ENCODE measurements at places on chromosomes 13 and 19.

DNA sequence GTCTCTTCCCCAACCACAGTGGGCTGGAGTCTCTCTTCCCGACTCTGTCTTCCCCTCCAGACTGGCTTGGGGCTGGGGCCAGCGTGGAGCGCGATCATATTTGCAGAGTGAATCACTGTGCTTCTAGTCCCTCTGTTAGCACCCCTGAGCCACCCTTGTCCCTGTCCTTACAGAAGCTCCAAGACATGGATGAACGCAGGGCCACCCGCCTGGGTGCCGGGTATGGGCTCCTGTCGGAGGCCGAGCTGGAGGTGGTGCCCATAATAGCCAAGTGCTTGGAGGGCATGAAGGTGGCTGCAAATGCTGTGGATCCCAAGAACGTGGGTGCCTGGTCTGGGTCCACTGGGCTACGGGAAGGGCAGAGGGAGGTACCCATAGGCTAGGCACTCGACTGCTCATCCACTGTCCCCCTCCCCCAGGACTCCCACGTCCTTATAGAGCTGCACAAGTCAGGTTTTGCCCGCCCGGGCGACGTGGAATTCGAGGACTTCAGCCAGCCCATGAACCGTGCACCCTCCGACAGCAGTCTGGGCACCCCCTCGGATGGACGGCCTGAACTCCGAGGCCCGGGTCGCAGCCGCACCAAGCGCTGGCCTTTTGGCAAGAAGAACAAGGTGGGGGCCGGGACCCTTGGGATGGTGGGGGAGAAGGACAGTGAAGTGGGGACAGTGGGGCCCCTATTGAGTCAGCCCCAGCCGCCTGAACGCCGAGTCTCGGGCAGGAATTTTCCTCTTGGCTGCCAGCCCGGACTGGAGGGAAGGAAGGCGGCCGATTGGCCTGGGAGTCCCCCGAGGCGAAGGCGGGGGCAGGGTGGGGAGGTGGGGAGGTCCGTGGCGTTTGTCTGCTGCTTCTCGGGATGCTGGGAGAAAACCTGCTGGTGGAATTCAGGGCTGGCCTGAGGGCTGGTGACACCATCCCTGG lies 5.2 kb downstream of the TRIP10 start:
- DNase-seq = no peak

DNA sequence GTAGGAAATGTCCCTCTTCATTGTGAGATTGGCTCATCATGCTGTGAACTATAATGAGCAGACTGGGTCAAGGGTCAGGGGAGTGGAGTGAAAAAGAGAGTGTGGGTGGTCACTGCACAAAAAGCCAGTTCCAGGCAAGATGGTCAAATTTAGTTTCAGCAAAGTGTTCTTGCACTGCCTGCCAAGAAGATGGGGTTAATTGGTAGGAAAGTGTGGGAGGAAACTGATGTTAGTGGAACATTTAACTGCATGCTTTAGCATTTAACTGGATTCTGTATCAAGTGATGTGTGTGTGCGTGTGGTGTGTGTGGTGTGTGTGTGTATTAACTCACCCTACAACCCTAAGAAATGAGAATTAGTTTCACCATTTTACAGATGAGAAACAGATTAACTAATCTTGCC lies 131.6 kb downstream of the COG6 start:
- no peak for DNase-seq

DNA sequence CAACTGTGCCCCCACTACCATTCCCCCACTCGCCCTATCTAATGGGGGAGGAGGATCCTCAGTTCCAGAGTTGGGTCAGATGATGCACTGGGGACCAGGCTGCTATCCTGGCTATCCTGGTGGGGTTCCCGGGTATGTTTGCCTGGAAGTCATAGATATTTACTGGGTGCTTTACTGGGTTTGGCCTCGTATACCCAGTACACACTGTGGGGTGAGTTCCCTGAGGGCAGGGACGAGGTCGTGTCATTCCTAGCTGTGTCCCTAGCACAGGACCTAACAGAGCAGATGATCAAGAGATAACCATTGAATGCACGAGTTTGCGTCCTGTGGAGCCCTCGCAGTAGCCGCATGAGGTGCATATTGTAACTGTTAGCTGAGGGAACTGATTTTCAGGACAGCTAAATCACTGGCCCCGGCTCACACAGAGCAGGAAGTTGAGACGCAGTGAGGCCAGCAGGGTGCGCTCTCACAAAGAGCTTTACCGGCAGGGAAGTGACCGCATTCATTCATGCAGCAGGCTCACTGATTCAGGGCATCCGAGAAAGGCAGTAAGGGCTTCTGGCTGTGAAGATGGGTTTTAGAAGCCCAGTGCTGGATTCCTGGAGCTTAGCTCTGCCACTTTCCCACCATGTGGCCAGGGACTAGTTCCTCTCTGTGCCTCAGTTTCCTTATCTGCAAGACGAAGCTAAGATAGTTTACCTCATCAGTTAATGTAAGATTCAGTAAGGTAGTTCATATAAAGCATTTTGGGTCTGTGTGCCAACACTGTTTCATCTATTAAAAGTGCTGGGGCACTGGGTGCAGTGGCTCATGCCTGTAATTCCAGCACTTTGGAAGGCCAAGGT lies 6.0 kb downstream of the RUVBL2 start:
- DNase-seq = peak; percentile 57

- no peak for DNase-seq
Observed at GRCh38 chr13:33147832-33148231, 131.6 kb downstream of the KL start.

DNA sequence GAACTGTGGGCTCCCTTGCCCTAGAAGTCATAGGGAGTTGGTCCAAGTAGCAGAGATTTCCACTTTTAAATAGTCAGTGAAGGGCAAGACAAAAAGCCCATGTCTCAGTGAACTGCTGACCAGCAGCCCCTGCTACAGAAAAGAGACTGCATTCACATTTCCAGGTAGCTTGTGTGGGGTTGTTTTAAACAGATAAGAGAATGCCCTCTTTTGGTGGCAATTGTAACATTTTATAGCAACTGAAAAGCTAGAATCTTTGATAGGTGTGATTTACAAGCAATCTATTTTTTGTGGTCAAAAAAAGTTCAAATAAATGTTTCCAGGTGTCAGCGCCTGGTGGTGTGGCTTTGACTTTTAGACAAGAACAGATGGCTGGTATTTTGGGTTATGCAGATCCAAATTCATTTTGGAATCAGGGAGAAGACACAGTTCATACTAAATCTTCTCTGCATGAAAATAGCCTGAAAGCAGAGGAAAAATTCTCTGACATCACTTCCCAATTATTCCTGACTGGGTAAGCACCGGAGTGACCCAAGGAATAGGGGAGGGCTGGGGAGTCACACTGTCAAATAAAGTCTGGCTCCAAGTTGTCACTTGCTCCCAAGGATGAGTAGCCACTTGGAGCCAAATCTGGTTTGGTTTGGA lies 26.2 kb upstream of the GPR12 start:
- no peak for DNase-seq

DNA sequence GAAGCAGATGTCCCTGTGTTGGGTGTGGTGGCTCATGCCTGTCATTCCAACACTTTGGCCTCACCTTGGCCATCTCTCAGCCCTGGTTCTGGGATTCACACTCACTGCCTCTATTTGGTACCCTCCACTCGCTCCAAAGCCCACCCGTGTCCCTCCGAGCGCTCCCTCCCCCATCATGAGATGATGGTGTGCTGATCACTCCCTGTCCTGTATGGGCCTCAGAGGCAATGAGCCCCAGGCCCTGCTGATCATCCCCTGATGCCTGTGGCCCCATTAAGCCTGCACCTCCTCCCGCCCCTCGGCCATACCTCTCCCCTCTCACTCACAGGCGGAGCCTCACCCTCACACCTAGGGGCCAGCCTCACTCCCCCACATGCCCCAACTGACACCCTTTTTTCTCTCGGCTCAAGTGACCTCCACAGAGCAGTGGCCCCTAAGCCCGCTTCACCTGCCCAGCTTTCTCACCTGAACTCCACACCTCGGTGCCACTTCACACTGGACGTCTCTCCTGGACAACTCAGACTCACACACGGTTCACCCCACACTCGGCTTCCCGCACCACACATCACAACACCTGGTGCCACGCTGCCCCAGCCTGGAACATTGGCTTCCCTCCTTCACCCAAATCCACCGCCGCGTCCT lies 114.5 kb downstream of the STK24 start:
- DNase-seq = no peak

DNA sequence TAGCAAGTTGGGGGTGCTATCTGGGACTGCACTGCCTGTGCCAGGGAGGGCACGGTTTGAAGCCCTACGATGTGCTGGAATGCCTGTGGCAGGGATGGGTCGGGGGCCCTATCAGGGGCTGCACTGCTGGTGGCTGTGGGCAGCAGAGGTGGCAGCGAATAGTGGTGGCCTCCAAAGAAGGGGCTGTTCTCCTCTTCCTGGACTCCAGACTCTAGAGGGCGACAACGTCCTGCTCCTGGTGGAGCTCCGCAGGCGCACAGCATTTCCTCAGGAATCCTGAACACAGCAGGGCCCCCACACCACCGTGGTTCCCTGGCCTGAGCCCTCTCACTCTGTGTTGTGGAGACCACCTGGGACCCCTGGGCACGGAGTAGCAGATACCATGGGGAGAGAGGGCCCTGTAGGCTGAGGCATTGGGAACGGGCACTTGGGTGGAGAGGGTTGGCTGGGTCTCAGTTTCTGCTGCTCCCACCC lies 145.6 kb downstream of the TNFRSF19 start:
- no peak for DNase-seq

GRCh38 chr19:40139533-40140287 lies 49.0 kb upstream of the ZNF780A start:
- DNase-seq = no peak

DNA sequence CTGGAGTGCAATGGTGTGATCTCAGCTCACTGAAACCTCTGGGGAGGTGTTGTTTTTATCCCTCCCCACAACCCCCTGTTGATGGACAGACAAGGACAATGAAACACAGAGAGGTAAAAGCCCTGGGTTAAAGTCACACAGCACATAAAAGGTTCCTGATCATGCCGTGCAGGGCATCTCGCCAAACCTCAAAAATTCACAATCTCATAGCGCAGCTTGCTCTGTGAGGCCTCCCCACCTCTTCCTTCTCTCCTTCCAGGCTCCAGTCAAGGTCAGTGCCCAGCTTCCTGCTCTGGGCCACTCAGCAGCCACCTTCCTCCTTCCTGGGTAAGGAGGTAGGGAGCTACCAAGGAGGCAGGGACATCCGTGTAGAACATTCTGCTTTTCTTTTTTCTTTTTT lies 2.3 kb downstream of the FUT2 start:
- no peak for DNase-seq

GRCh38 chr13:27028683-27029480 lies 142.7 kb downstream of the USP12 start:
- no peak for DNase-seq

DNA sequence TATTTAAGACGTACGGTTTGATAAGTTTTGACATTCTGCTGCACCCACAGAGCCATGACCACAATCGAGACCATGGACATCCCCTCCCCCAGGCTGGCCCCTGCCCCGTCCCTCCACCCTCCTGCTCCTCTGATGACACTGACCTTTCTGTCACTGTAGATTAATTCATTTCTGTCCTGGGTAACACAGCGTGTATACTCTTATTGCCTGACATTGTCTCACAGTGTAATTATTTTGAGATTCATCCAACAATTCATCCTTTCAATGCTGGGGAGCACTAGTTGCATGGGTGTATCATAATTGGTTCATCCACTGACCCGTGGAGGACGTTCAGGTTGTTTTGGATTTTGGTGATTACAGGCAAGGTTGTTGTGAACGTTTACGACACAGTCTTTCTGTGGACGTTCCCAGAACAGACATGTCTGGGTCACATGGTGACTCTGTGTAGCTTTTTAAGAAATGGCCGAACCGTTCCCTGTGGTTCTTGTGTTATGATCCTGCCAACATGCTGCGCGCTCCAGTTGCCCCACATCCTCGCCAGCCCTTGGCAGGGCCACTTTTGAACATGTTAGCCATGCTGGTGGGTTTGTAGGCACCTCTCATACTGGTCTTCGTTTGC lies 41.9 kb downstream of the C13orf46 start:
- DNase-seq = no peak

DNA sequence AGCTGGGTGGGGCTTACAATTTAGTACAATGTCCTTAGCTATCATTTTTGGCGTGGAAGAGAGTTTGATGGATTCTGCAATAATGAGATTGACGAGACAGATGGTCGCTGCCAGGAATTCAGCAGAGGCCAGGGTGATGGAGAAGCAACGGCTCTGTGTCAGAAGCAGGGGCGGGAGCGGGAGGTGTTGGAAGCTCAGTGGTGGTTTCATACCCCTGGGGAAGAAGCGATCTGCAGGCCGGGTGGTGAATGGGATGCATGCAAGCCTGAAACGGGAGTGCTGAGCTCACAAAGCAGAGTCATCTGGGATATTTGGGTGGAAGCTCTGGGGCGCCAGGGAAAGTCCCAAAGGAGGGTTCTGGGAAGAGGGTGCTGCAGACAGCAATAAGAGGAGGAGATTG lies 370.8 kb downstream of the ZNF536 start:
- DNase-seq = no peak

- no peak for DNase-seq
Observed at GRCh38 chr19:18264971-18265540, 9.2 kb downstream of the IQCN start.

DNA sequence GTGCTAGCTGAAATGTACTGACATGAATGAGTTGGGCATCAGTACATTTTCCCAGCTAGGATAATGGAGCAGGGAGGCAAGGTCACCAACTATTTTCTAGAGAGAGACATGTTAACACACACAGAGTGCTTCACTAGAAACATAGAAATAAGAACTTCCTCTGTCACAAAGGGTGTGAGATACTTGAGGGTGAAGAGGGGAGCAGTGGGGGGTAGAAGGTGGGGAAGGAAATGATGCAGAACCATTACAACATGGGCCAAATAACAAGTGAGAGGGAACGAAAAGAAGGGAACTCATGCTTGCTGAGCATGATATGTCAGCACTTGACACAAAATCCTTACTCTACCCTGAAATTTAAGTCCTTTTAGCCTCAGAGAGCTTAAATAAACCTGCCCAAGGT lies 87.8 kb upstream of the RFC3 start:
- DNase-seq = no peak

DNA sequence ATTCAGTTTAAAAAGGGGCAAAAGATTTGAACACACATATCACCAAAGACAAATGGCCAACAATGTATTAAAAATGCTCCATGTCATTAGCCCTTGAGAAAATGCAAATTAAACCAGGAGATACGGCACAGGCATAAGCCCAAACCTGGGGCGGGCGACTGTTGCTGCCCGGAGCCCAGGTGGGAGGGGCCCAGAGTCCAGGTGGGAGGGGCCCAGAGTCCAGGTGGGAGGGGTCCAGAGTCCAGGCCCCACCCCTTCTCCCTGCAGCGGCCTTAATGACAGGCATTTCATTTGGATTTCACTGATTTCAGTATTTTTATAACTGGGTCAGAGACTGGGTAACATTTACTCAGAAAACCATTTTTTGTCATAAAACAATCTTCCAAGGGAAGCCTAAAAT lies 78.2 kb downstream of the RASA3 start:
- DNase-seq = no peak
